Activated CD4-positive, alpha-beta T cell treated with anti-CD3 and anti-CD28 coated beads, Interleukin-2, amount 10 ng/mL, durations not matched to agents 7 days and 5 days (primary cell): ENCODE measurements at places on chromosomes 3 and 15. TPM values are rescaled to one million over a fixed set of nuclear protein-coding genes. Genes with fewer than 3 reads are reported as not detected.

- peak; percentile 34 for DNase-seq
- peaks cover 35% of the 10 kb centered on the region for H3K4me1 ChIP-seq
Observed at GRCh38 chr15:64883997-64884511, 27.6 kb upstream of the ANKDD1A start.

DNA sequence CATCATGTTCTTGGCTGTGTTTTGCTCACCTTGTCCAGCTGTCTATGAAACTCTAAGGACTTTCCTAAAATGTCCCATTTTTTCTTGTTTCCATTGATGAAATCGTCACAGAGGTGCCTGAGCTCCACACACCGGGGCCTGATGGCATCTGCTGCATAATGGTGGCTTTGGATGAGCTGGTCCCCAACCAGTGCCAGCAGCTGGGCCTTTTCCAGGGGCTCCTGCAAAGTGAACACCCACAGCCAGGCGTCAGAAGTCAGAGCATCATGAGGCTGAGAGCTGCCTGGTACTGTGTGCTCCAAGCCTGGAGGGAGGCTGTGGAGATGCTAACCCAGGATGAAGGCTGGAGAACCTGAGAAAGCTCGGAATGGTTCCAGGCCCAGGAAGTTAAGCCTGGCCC, 46.9 kb downstream of the B3GNT5 start:
- peaks cover 5% of the 10 kb centered on the region for H3K36me3 ChIP-seq
- no peak overlapping the region for H3K27ac ChIP-seq
- no peak overlapping the region for H3K4me3 ChIP-seq
- DNase-seq: no peak
- H3K27me3 ChIP-seq: no peaks in the 10 kb centered on the region
- peaks cover 15% of the 10 kb centered on the region for H3K4me1 ChIP-seq

- H3K27ac ChIP-seq: no peak overlapping the region
- H3K27me3 ChIP-seq: no peaks in the 10 kb centered on the region
- H3K36me3 ChIP-seq: peaks cover 10% of the 10 kb centered on the region
- no peak overlapping the region for H3K4me3 ChIP-seq
- peaks cover 51% of the 10 kb centered on the region for H3K4me1 ChIP-seq
- no peak for DNase-seq
Observed at GRCh38 chr3:32310918-32311839, 72.7 kb downstream of the CMTM8 start.

Gene PRTG
- not detected for total RNA-seq

DNA sequence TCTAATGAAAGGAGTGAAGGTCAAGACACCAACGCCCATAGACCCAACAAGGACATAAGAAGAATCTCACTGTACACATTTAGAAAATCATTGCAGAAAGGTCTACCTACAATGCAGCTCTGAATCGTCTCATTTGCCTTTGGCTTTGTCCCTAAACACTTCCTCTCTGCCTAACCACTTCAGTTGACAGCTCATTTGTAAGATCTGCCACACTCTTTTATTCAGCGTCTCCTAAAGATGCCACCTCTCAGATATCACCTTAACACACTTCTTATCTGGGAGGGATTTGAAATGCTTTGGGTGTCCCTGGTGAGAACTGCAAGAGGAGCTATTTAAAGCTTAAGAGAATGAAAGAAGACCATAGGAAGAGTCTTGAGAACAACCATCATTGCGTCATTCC, 38.7 kb downstream of the RAB27A start:
- peaks cover 39% of the 10 kb centered on the region for H3K36me3 ChIP-seq
- peak overlapping the region; percentile 30 for H3K4me3 ChIP-seq
- H3K4me1 ChIP-seq: peaks cover 76% of the 10 kb centered on the region
- H3K27ac ChIP-seq: peak overlapping the region; percentile 82

Gene GOLGA6D
- total RNA-seq: not detected

DNA sequence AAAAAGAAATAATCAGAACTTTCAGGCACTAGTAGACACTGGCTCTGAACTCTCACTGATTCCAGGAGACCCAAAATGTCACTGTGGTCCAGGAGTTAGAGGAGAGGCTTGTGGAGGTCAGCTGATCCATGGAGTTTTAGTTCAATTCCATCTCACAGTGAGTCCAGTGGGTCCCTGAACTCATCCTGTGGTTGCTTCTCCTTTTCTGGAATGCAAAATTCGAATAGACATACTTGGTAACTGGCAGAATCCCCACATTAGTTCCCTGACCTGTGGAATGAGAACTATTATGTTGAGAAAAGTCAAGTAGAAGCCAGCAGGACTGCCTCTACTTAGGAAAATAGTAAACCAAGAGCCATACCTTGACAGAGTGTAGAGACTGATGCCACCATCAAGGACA, 87.3 kb upstream of the OXTR start:
- H3K4me1 ChIP-seq: no peaks in the 10 kb centered on the region
- H3K36me3 ChIP-seq: no peaks in the 10 kb centered on the region
- no peak overlapping the region for H3K27ac ChIP-seq
- H3K4me3 ChIP-seq: no peak overlapping the region
- no peaks in the 10 kb centered on the region for H3K27me3 ChIP-seq

DNA sequence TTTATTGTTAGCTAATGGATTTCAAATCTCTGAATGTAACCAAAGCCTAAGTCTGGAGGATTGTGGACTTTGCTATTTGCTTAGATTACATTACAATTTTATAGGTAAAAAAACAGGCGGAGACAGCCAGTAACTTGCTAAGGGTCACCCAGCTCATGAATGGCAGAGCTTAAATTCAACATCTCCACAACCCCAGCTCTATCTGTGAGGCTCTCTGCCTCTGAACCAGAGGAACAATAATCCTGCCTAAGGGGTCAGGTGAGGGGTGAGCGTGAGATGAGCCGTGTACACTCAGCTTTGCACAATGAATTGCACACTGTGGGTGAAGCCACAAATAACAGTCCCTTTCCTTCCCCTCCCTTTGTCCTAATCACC, 69.8 kb upstream of the SPATA12 start:
- DNase-seq: no peak
- H3K27ac ChIP-seq: no peak overlapping the region

DNA sequence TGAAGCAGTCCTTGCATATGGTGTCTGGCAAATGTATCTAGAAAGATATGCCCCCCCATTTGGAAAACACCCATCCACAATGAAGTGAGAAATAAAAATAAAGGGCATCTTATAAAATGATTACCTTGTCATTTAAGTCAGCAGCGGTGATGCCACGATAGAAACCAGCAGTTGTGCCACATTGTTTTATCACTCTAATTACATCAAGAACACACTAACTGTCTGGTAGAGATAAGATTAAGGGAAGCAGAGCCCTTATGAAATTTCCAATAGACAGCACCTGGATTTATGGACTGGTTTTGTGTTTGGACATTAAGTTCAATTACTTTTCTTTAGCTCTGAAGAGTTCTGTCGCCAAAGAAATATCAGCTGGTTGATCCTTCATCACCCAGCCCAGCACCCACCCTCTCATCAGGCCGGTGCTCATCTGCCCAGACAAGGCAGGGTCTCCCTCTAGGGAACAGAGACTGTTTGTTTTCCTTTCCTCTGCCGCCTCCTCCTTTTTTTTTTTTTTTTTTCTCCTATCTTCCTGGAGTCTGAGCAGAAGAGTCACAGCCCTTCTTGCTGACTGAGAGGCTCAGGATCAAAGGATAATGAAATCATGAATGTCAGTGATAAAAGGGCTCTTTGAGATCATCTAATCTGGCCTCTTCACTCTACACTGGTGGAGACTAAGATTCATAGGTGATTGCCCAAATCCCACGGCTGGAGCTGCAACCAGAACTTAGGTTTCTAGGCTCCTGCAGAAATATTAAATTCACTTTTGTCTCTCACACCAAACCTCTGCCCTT, 464.1 kb downstream of the NTRK3 start:
- H3K36me3 ChIP-seq: no peaks in the 10 kb centered on the region
- DNase-seq: no peak
- no peaks in the 10 kb centered on the region for H3K4me1 ChIP-seq

DNA sequence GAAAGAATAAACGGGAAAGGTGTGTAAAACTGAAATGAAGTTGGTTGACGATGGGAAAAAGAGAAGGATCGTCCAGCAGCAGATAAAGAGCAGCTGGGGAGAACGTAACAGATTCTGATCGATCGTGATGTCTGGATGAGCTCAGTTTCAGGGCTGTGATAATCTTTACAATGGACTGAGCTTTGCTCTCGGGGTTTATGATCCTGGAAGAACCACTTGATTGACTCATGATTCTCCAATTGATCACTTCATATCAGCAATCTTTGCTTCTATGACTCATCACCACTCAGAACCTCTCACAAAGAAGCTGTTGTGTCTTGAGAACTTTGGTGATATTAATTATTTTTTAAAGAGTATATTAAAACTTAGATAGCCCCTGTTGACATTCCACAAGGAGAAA, 690.7 kb downstream of the TUSC7 start:
- H3K4me3 ChIP-seq: no peak overlapping the region
- no peaks in the 10 kb centered on the region for H3K27me3 ChIP-seq
- no peaks in the 10 kb centered on the region for H3K4me1 ChIP-seq
- no peaks in the 10 kb centered on the region for H3K36me3 ChIP-seq
- no peak for DNase-seq
- no peak overlapping the region for H3K27ac ChIP-seq

GRCh38 chr15:90665288-90666134, 51.6 kb upstream of the BLM start:
- DNase-seq: peak; percentile 72
- H3K4me1 ChIP-seq: peaks cover 74% of the 10 kb centered on the region
- H3K27me3 ChIP-seq: peaks cover 9% of the 10 kb centered on the region
- peak overlapping the region; percentile 95 for H3K27ac ChIP-seq
- peak overlapping the region; percentile 79 for H3K4me3 ChIP-seq
- H3K36me3 ChIP-seq: peaks cover 22% of the 10 kb centered on the region

DNA sequence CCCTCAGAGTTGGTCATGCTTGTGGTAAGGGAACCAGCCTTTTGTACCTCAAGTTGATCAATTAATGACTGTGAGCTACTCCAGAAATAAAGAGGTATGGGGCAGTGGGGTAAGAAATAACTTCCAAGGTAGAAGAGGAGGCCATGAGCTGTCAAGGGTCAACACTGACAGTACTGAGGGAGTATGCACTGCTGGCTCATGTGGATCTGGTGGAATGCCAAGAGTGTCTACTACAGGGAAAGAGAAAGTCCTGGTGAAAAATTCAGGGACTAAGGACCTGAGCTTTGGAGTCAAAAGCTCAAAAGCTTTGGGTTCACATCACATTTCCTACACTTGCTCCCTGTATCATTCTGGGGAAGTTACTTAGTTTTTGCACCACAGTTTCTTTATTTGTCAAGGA, 154.9 kb downstream of the SEMA6D start:
- no peak for DNase-seq
- H3K36me3 ChIP-seq: no peaks in the 10 kb centered on the region
- H3K4me1 ChIP-seq: no peaks in the 10 kb centered on the region
- no peaks in the 10 kb centered on the region for H3K27me3 ChIP-seq

GRCh38 chr3:120449251-120449650, 1.5 kb downstream of the FSTL1 start:
- peaks cover 1% of the 10 kb centered on the region for H3K36me3 ChIP-seq
- no peak for DNase-seq
- no peak overlapping the region for H3K4me3 ChIP-seq
- peaks cover 10% of the 10 kb centered on the region for H3K4me1 ChIP-seq

Gene CCDC50
- 22.0 TPM for total RNA-seq

Gene RAB6B
- total RNA-seq: not detected

Gene SIDT1
- total RNA-seq: 31.6 TPM

GRCh38 chr15:93111451-93111850, 22.4 kb upstream of the RGMA start:
- no peak for DNase-seq
- peaks cover 45% of the 10 kb centered on the region for H3K27me3 ChIP-seq
- no peaks in the 10 kb centered on the region for H3K36me3 ChIP-seq
- H3K4me3 ChIP-seq: no peak overlapping the region

DNA sequence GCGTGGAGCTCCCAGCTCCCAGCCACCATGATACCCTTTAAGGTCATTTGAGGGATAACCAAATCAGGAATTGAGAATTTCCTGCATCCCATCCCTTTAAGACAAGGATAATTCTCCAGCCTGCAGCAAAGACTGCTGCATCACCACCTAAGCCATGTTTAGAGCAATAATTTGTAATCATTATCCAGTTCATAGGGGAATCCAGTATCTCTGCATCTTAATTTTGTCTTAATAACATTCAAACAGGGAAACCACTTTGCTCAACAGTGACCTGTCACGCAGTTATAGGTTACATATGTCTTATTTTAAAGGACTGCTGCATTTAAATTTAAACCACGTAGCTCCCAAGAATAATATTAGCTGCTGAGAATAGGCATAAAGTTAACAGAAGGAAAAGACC, 188.4 kb downstream of the SSR3 start:
- no peaks in the 10 kb centered on the region for H3K4me1 ChIP-seq
- no peaks in the 10 kb centered on the region for H3K36me3 ChIP-seq
- no peak for DNase-seq
- no peak overlapping the region for H3K27ac ChIP-seq

GRCh38 chr3:187992609-187993008, 161.3 kb upstream of the LPP start:
- DNase-seq: no peak
- H3K27me3 ChIP-seq: no peaks in the 10 kb centered on the region
- H3K4me3 ChIP-seq: no peak overlapping the region
- H3K27ac ChIP-seq: no peak overlapping the region

Gene CCDC54
- total RNA-seq: not detected

Gene PPP2R3A
- 0.04 TPM for total RNA-seq

GRCh38 chr3:23809294-23809693, 3.5 kb downstream of the UBE2E1 start:
- H3K4me3 ChIP-seq: peak overlapping the region; percentile 93
- no peak for DNase-seq
- H3K27me3 ChIP-seq: peaks cover 13% of the 10 kb centered on the region
- peak overlapping the region; percentile 99 for H3K27ac ChIP-seq

Gene SCN11A
- total RNA-seq: 0.02 TPM

Gene ADGRG7
- not detected for total RNA-seq

- no peak overlapping the region for H3K4me3 ChIP-seq
- no peak overlapping the region for H3K27ac ChIP-seq
- peaks cover 6% of the 10 kb centered on the region for H3K4me1 ChIP-seq
- H3K27me3 ChIP-seq: peaks cover 21% of the 10 kb centered on the region
- DNase-seq: no peak
- H3K36me3 ChIP-seq: no peaks in the 10 kb centered on the region
Observed at GRCh38 chr3:173586166-173586565, 188.6 kb downstream of the NLGN1 start.

- no peak for DNase-seq
- H3K27me3 ChIP-seq: no peaks in the 10 kb centered on the region
- H3K36me3 ChIP-seq: peaks cover 9% of the 10 kb centered on the region
- no peak overlapping the region for H3K4me3 ChIP-seq
Observed at GRCh38 chr15:65824031-65824743, 32.1 kb upstream of the DENND4A start.

Gene TBCCD1
- total RNA-seq: 14.3 TPM

- H3K27me3 ChIP-seq: no peaks in the 10 kb centered on the region
- no peak overlapping the region for H3K4me3 ChIP-seq
- peaks cover 15% of the 10 kb centered on the region for H3K4me1 ChIP-seq
- no peak for DNase-seq
- no peak overlapping the region for H3K27ac ChIP-seq
Observed at GRCh38 chr3:49727154-49727923, 3.6 kb upstream of the GMPPB start.

DNA sequence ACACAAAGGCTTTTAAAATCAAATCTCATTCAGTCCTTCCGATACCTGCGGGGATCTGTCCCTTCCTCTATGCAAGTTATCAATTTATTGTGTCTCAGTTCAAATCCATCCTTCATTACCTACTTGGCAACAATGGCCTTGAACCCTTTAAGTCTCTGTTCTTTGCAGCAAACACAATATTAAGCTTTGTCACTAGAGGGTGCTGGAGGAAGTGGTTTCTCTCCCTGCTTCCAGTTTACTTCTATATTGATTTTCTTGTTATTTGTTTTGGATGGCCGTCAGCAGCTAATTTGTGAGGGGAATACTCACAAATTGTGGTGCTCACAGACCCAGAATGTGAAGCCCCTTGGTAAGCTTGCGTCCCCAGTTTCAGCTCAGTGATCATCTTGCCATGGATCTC, 278.3 kb downstream of the FGF12 start:
- H3K27me3 ChIP-seq: peaks cover 8% of the 10 kb centered on the region
- no peaks in the 10 kb centered on the region for H3K36me3 ChIP-seq
- no peak overlapping the region for H3K27ac ChIP-seq
